NCI-H510A (cell line): ENCODE measurements at places on chromosomes 1 and 21.
A peak's percentile ranks its signal among the peaks of the same experiment; 100 is the strongest.

- DNase-seq = no peak
These were observed 30.7 kb upstream of the SERBP1 start for GRCh38 chr1:67460676-67461500.

- DNase-seq = peak; percentile 16
These were observed 642 bp downstream of the HCRTR1 start for GRCh38 chr1:31617916-31618746.

- DNase-seq = no peak
These were observed 30.8 kb upstream of the GLIS1 start for GRCh38 chr1:53769780-53770179.

DNA sequence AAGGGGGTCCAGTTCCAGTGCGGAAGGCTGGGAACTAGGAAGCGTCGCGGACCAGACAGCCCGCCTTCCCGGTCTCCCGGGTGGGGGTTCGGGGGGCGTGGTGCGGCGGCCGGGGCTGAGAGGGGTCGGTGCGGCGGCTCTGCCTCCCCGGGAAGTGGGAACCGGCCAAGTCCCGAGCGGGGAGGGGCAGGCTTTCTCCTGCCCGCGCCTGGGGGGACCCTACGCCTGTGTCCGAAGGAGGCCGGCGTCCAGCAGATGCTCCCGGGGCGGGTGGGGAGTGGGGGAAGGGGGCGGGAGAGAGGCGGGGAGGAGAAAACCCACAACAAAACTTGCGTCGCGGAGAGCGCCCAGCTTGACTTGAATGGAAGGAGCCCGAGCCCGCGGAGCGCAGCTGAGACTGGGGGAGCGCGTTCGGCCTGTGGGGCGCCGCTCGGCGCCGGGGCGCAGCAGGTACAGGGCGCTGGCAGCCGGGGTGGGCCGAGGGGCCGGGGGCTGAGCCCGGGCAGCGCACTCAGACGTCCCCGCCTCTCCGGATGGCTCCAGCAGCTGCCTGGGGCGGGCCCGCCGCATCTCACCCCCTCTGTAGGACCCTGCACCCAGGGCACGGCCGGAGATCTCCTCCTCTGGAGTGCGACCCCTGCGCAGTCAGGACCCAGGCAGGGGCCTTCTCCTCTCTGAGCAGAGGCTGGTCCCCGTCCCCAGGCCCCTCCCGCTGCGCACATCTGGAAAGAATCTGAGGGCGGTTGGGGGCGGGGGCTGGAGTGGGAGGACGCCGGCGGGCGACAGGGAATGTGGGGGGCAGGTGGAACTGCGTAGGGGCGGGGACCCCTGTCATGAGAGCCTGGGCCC, at the start of gene PODN:
Gene PODN (plus strand): TSS at position 355 of the 849 bp plus-strand sequence. CDS start 7,643 bp downstream, outside the sequence.
- DNase-seq = no peak

DNA sequence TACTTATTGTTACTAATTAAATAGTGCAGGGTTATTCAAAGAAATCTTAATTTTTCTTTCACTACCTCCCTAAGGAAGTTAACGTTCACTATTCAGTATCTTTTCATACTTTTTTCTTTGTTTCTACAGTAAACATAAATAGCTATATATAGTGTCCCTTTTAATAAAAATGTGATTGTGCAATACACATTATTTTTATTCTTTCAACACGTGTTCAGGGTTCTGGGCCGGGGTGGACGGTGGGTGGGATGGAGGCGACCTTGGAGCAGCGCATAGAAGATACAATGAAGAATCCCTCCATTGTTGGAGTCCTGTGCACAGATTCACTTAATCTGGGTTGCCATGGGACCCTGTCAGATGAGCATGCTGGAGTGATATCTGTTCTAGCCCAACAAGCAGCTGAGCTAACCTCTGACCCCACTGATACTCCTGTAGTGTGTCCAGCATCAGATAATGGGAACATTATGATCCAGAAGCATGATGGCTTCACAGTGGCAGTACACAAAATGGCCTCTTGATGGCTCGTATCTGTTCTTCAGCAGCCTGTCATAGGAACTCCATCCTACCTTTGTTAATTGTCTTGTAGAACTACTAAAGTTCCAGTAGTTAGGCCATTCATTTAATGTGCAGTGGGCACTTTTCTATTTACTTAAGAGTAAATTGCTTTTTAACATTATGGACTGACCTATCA, 155.9 kb upstream of the L1TD1 start:
- DNase-seq = no peak

DNA sequence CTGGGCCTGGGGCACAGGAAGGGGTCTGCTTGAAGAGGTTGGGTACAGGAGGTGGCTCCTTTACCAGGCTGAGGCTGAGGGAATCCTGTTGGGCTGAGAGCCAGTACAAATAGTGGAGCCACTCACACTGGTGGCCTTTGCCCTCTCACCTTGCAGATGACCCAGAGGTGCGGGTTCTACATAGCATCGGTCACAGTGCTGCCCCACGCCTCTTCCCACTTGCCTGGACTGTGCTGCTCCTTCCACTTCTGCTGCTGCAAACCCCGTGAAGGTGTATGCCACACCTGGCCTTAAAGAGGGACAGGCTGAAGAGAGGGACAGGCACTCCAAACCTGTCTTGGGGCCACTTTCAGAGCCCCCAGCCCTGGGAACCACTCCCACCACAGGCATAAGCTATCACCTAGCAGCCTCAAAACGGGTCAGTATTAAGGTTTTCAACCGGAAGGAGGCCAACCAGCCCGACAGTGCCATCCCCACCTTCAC, 1.8 kb upstream of the SLC50A1 start:
- DNase-seq = no peak

DNA sequence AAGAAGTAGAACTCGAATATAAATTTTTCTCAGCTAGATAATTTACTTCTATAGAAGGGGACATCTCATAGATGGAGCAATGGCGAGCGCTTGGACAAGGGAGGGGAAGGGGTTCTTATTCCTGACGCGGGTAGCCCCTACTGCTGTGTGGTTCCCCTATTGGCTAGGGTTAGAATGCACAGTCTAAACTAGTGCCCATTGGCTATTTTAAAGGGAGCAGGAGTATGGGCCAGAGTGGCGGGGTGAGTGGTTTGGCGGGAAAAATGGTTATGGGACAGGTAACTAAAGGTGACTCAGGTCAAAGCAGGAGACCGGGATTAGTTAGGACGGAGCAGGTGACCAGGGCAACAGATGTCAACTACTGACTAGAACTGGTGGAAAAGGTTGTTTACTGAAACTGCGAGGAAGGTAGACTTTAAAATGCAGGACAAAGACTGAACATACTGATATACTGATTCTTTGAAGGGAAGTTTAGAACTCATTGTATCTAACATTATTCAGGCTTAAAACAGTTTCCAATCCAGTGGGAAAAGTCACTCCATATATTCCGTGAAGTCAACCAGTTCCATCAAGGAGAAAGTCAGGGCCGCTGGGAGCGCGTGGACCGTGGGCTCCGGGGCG, 940 bp upstream of the ATAD3A start:
- peak; percentile 85 for DNase-seq

DNA sequence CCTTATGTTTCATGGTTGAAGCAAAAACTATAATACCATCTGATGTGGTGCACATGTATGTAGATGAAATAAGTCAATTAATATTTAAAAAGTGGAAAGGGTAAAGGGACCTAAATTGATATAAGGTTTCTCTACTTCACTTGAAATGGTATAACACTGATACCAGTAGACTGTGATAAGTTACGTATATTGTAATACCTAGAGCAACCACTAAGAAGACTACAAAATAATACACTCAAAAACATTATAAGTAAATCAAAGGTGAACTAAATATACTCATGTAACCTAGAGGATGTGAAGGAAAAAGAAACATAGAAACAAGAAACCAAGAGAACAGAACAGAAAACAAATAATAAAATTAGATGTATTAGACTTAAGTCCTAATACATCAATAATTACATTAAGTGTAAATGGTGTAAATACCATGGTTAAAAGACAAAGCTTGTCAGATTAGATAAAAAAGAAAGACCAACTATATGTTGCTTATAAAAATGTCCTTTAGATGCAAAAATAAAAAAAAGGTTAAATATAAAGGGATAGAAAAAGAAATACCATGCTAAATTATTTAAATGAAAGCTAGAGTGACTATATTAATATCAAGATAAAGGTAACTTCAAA, 118.8 kb downstream of the LRRC7 start:
- DNase-seq = no peak

GRCh38 chr1:109255678-109256077, 6.3 kb downstream of the CELSR2 start:
- DNase-seq = no peak

- no peak for DNase-seq
These were observed 30.5 kb downstream of the FMO4 start for GRCh38 chr1:171344473-171344820.

GRCh38 chr21:46388206-46388880, 64.4 kb downstream of the PCNT start:
- no peak for DNase-seq

GRCh38 chr1:36456391-36456928, 6.2 kb upstream of the OSCP1 start:
- DNase-seq = no peak

DNA sequence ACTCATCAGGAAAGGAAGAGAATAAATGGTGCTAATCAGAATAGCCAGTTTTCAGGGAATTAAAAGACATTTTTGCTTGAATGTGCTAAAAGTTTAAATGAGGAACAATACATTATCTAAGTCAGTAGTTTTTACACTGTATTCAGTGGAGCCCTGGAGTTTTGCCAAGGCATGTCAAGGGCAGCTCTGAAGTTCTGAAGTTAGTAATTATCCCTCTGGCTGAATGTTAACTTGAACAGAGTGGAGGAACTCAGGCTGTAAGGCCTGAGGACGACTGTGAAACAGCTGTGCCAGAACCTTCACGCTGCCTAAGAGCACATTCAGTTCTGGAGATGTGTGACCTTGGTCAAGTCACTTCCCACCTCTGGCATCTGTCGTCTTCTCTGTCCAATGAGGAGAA, 68.1 kb downstream of the EDEM3 start:
- DNase-seq = no peak

DNA sequence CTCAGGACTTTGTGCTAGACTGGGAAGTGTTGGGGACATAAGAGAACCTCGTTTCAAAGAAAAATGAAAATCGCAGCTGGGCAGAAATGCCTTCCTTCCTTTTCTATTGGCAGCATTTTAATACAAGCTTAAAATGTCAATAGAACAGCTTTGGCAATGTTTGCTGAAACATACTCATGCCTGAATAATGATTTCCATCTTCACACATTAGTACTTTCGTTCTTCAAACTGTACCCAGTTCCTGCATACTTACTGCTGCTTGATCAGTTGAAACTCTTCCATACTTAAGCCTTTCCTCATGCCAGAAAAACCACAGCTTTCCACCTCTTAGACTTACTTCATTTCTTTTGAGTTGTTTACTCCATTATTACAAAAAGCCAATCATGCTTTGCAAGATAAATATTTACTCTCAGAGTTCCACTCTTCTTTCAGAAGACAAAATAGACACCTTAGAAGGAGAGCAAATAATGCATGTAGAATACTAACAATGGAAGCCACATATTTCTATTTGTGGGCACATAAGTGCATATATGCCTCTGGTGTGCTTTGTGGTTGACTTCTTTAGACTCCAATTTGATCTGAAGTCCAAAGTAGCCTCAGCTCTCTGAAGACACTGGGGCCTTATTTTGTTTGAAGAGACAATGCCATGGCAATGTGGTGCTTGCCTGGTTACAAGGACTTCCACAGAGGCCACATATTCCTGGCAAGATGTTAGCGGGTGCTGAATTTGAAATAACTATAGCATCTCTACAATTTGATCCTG, 22.7 kb upstream of the CD55 start:
- DNase-seq = no peak

GRCh38 chr1:33899746-33900145, 35.9 kb downstream of the HMGB4 start:
- no peak for DNase-seq

- DNase-seq = no peak
These were observed 61.7 kb upstream of the EDN2 start for GRCh38 chr1:41545996-41546832.

DNA sequence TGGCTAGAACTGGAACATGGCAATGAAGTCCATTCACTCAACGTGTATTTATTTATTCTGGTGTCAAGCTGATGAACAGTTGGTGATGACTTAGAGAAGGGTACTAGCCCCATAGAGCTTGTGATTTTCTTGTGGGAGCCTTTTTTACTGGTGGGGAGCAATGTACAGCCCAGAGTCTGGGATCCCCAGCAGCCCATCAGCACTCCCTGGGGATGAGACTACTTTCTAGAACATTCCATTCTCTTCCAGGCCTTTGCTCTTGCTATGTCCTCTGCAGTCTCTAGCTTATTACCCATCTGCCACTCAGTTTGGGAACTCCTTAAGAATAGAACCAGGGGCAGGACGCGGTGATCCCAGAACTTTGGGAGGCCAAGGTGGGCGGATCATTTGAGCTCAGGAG, 11.6 kb downstream of the SLC2A1 start:
- no peak for DNase-seq

- no peak for DNase-seq
These were observed 13.3 kb downstream of the PLPPR5 start for GRCh38 chr1:98991127-98992012.

- DNase-seq = no peak
These were observed 126.1 kb upstream of the KLHDC7A start for GRCh38 chr1:18354612-18355011.

GRCh38 chr1:96222701-96223100, 498.9 kb upstream of the PTBP2 start:
- DNase-seq = no peak

- no peak for DNase-seq
These were observed 3.8 kb upstream of the SELENON start for GRCh38 chr1:25795946-25796810.

DNA sequence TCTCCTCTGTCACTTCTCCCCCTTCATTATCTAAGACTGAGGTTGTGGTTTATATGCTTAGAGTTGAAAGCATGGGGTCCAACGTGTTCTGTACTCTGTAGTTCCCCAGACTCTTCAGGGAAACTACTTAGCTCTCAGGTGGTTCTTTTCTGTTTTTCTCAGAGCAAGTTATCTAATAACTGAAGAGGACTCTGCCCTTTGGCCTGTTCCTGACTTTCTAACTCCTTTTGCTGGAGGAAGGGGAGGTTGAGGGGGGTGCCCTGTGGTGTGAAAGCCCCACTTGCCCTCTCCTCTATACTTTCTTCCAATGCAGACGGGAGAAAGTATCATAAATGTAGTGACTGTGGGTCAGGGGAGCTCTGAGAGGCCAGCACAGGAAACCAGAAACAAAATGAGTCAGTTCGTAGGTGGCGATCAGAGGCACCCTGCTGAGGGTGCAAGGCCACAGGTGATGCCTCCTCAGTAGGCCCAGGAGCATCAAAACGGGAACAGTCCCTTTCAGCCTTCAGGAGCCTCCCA, 5.0 kb downstream of the SLC25A44 start:
- DNase-seq = no peak

DNA sequence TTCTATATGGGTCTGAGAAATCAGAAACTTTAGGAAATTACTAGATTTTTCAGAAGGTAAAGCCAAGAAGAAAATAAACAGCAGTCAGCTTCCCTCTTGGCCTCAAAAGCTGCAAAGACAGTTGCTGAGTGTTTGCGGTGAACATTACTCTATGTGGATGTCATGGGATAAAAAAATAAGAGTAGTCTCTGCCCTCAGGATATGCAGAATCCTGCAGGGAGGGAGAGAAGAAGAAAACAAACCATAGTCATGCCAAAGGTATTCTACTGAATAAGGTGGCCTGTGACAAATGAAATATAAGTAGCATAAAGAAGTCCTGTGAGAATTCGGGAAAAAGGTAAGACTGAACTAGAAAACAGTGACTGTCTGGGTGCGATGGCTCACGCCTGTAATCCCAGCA, 19.0 kb downstream of the YARS1 start:
- DNase-seq = no peak

GRCh38 chr1:223825767-223826748, 19.7 kb downstream of the TP53BP2 start:
- no peak for DNase-seq
